ENCODE measurements at places on chromosomes 13 and 19. TPM values are rescaled to one million over a fixed set of nuclear protein-coding genes. Genes with fewer than 3 reads are reported as not detected.

GRCh38 chr13:112142401-112142930 lies 75.5 kb downstream of the SOX1 start:
- DNase-seq, result no peak

DNA sequence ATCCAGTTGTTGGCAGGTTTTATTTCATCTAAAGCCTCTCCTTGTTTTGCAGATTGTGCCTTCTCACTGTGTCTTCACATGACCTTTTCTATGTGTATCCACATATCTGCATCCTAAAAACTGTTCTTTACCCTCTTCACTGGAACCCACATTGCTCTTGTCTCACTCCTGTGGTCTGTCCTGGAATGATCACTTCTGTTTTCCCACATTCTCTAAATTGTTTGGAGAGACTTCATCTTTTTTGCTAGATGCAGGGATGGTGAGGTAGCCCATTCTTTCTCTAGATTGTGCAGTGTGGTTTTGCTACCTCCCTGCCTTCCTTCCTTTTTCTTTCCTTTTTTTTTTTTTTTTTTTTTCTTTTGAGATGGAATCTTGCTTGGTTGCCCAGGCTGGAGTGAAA lies 608.6 kb upstream of the MIR17HG start:
- DNase-seq, result no peak

- DNase-seq, result no peak
These were observed 61.1 kb downstream of the SLC15A1 start for GRCh38 chr13:98691360-98691759.

DNA sequence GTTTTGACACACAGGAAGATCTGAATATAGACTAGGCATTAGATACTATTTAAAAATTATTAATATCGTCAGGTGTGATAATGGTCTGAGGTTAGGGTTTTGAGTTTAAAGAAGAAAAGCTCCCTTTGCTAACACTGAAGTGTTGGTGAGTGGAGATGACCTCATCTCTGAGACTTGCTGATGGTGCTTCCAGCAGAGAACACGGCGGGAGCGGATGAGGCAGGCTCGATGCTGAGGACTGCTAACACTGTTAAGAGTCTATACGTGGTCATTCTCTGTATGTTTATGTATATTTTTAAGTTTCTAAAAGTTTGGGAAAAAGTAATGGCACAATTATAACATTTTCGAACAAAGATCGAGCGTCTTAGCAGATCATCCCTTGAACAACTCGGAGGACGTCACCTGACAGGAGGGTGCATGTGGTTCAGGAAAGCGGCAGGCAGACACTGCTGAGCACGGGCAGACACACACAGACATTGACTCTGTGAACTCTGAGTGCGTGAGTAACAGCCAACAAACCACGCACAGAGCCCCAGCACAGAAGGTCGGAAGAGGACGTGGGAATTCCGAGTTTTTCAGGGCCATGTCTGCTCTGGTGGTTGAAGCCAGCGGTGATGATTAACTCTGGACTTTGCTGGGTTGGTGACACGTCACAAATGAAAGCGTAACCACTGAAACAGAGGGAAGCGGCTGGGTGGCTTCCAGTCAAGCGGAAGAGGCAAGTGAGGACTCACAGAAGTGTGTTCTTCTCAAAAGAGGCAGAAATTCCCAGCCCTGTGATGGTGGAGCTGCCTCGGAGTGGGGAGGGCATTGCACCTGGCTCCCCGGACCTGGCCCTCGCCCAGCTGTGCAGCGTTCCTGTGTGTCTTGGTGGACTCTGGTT lies 91.9 kb upstream of the TEX29 start:
- no peak for DNase-seq

- DNase-seq, result no peak
These were observed 81.4 kb downstream of the IRS2 start for GRCh38 chr13:109704771-109705635.

DNA sequence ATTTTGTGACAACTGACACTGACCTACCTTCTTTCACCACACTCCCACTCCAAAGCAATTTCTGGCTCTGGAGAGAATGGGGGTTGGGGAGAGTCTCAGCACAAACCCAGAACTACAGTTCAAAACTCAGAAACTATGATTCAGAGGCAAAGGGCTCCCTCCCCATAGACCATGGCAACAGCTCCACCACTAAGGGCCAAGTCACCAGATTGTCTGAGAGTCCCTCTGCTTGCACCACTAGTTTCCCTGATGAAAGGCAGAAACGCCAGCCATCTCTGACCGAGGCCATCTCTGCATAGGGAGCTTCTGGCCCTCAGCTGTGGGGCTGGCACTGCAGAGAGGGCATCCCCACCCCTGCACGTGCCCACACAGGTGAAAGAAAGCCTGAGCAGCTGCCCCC lies 112.4 kb upstream of the VSTM2B start:
- DNase-seq, result no peak

DNA sequence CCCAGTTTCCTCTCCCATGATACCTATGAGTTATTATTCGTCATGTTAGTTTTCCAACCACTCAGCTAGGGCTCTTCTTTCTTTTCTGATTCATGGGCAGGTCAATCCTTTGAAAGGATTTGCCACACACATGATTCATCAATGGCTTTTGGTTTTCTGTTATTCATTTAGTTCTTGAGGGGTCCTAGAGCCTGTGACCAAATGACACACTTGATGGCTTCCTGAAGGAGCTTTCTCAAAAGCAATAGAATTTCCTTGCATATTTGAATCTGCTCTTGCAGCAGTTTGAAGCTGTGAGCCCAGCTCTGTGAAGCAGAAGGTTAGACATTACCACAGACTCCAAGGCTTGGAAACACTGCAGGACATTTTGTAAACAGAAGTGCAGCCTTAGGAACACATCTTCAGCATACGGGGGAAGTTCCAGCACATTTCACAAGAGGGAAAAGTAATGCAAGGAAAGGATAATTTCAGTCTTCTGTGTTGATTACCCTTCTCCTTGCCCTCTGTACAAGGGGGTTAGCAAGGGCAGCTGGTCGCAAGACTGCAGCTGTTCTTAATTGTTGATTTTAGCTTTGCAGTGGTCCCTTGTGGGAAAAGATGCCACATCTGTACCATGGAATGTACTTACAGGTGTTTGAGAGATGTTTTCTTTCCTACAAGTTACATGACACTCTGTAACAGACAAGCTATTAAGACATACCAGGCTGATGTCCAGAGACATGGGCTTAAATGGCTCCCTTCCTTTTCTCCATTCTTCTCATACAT lies 338.6 kb downstream of the KCNRG start:
- no peak for DNase-seq

DNA sequence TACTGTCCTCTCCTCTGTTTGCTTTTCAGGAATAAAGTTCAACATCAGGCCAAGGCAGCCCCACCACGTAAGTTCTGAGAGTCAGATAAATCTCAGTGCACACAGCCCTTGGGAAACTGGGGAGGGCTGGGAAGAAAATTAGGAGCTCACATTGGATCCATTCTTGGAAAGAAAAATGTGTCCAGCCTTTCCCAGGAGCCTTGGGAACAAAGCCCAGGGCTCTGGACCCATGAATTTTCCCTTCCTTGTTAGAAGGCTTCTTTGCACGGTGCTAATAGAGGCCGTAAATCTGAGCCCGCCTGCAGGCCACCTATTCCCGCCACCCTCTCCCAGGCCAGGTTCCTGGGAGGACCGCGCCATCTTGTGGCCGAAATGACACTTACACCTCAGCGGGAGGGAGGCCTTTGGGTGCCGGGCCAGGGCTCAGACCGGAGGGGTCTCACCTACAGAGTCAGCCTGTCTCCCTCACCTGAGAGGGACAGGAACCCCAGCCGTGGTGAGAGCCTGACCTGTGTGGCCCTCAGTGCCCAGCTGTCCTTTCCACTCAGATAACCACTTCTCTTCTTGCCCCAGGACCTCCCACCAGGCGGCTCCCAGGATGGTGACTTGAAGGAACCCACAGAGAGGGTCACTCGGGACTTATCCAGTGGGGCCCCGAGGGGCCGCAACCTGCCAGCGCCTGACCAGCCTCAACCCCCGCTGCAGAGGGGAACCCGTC lies 25.1 kb upstream of the KCTD15 start:
- DNase-seq, result peak; percentile 34

- no peak for DNase-seq
These were observed 935 bp downstream of the ARID3A start for GRCh38 chr19:926589-927350.

- no peak for DNase-seq
These were observed 1.9 kb upstream of the GTF2F1 start for GRCh38 chr19:6394831-6395230.

DNA sequence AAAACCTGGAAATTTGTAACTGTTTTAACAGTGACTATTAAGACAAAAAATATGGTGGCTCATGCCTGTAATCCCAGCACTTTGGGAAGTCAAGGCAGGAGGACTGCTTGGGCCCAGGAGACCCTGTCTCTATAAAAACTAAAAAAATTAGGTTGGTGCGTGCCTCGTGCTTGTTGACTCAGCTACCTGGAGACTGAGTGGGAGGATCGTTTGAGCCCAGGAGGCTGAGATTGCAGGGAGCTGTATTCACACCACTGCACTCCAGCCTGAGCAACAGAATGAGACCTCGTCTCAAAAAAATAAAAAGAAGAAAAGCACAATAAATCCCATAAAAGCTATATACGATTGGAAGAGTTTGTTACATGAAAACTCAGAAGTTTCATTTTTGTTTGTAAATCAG lies 23.7 kb downstream of the KLF5 start:
- no peak for DNase-seq

- DNase-seq, result no peak
These were observed 275.6 kb downstream of the KLF5 start for GRCh38 chr13:73334445-73334844.

DNA sequence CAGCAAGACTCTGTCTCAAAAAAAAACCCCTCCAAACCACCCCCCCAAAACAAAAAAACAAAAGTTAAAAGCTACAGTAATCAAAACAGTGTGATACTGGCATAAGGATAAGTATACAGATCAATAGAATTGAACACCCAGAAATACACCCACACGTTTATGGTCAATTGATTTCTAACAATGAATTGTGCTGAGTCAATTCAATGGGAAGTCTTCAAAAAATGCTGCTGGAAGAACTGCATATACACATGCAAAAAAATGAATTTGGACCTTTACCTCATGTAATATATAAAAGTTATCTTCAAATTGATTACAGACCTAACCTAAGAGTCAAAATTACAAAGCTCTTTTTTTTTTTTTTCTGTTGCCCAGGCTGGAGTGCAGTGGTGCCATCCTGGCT lies 19.8 kb upstream of the NAPA start:
- DNase-seq, result no peak

- no peak for DNase-seq
These were observed 199.4 kb downstream of the USP12 start for GRCh38 chr13:26971990-26972887.

- no peak for DNase-seq
These were observed 41.2 kb downstream of the ZIC2 start for GRCh38 chr13:100022798-100023197.

- DNase-seq, result peak; percentile 86
These were observed 2.8 kb downstream of the UBA2 start for GRCh38 chr19:34430738-34431625.

- DNase-seq, result no peak
These were observed 6.3 kb upstream of the ZNF358 start for GRCh38 chr19:7509625-7510024.

DNA sequence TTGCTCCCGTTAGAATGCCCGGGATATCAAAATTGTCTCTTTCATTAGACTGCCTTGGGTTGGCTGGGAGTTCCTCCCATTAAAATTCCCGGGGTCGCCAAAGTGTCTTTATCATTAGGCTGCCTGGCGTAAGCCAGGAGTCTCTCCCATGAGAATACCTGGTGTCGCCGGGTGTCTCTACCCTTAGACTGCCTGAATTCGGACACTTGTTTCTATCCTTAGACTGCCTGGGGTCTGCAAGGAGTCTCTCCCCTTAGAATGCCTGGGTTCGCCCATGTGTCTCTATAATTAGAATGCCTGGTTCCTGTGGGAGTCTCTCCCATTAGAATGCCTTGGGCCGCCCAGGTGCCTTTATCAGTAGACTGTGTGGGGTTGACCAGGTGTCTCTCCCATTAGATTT lies 1538.2 kb downstream of the UQCRFS1 start:
- no peak for DNase-seq

The TTC9B gene
- not detected for total RNA-seq

The LRRC63 gene
- total RNA-seq, result 0.20 TPM

The RCBTB1 gene
- 46.0 TPM for total RNA-seq

The FRY gene
- total RNA-seq, result 12.8 TPM

The RELB gene
- 107 TPM for total RNA-seq

The YJEFN3 gene
- total RNA-seq, result 6.6 TPM

The ACTL9 gene
- total RNA-seq, result not detected

All from CD4-positive, CD25-positive, alpha-beta regulatory T cell (primary cell).